Cardiac septum (tissue), 1 donor: ENCODE measurements at places on chromosomes 13 and 19. TPM values are rescaled to one million over a fixed set of nuclear protein-coding genes. Genes with fewer than 3 reads are reported as not detected.

- DNase-seq: no peak
These were observed 363.1 kb downstream of the FGF14 start for GRCh38 chr13:102038787-102039186.

- DNase-seq: no peak
These were observed 389.8 kb downstream of the TBC1D4 start for GRCh38 chr13:75092143-75092542.

DNA sequence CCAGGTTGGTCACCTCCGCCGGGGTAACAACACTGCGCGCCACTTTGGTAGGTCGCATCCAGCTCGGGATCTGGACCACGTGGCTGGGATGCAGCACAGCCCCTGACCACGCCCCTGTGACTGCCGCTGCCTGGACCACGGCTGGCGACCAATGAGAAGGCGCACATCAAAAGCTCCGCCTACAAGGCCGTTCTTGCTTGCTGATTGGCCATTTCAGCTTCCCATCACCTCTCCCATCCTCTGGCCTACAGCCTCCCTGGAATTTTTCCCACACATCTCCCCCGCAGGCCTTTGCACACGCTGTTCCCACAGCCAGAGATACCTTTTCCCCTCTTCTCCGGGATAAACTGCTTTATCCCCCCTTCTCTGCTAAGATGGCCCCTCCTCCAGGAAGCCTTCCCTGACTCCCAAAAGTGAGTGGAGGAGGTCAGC is 12.5 kb upstream of the MAP1S start:
- DNase-seq: no peak

GRCh38 chr13:107170270-107170931 is 602.5 kb upstream of the ARGLU1 start:
- no peak for DNase-seq

- no peak for DNase-seq
These were observed 136.4 kb upstream of the PCDH9 start for GRCh38 chr13:67366533-67366932.

Gene SERPINE3
- not detected for total RNA-seq

Gene TGFBR3L
- 3.0 TPM for total RNA-seq

Gene IGFL1
- not detected for total RNA-seq

Gene CXCL17
- total RNA-seq: not detected
